ENCODE measurements at places on chromosomes 4 and X.

DNA sequence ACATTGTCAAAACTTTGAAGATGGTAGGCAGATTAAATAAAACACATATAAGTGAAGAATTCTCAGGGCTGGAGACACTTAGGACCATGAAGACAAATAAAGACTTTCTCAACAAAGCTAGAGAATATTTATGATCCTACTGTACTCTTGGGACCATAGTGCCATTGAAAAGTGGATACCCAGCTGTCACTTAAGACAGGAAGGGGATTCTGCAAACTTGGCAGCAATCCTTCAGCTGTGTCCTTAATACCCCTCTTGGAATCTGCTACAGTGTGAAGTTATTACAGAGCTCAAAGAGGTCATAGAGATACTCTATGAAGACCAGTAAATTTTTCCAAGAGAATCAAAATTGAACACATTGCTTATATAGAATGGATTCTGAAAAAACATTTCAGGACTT lies 24.3 kb downstream of the PDE5A start:
- DNase-seq = no peak

DNA sequence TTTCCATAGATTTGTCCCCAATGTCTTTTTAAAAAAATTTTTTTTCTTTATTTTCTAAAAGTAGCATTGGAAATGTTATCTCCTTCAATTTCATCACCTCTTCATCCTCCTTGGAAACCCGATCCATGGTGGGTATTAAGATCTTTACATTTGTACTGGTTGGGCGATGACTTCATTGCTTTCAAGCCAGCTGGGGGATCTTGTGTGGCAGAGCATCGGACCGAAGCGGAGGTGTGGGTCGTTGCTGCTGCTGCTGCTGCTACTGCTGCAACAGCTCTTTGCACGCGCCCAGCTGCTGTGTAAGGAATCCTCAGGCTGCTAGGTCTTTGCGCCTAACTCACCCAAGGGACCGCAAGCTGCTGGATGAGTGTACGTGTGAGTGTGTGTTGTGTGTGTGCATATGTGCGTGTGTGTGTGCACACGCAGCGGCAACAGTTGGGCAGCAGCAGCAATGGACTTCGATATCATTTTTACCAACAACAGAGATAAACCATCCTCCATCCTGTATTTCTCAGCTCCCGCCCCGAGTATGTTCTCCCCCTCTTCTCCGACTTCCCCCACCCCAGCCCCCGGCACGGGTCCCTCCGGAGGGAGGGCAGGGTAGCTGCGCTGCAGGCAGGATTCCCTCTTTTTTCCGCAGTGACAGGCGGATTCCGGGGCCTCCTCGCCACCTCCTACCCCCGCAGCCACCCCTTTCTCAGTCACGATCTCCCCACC lies 768 bp upstream of the CDKL5 start:
- DNase-seq = no peak

- no peak for DNase-seq
Observed at GRCh38 chrX:42565739-42566138, 212.2 kb downstream of the PPP1R2C start.

- DNase-seq = no peak
Observed at GRCh38 chr4:87046121-87046551, 111.3 kb downstream of the AFF1 start.

GRCh38 chr4:126221282-126221681 lies 906.5 kb downstream of the FAT4 start:
- DNase-seq = no peak

GRCh38 chr4:44447563-44448504 lies 775 bp downstream of the KCTD8 start:
- DNase-seq = no peak

- DNase-seq = no peak
Observed at GRCh38 chr4:13478131-13478530, 6.0 kb downstream of the RAB28 start.

- DNase-seq = no peak
Observed at GRCh38 chrX:71095033-71095432, 618 bp upstream of the FOXO4 start.

GRCh38 chr4:53854991-53855568 lies 209.3 kb downstream of the CHIC2 start:
- no peak for DNase-seq

DNA sequence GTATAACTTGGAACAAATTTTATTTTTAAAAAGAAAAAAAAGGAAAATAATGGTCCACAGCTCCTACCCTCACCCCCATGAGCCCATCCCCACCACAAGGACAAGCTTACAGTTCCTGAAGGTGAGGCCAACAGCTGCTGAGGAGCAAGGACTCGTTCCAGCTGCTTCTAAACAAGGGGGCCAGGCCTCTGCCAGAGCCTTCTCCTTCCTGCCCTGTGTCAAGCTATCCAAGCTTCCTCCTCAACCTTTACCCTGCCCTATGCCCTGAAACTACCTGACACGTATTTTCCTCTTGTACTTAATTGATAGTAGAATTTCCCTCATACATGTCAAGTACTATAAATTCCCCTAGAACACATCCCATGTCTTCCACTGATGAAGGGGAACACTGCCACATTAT lies 8.8 kb downstream of the SH3D19 start:
- DNase-seq = no peak

DNA sequence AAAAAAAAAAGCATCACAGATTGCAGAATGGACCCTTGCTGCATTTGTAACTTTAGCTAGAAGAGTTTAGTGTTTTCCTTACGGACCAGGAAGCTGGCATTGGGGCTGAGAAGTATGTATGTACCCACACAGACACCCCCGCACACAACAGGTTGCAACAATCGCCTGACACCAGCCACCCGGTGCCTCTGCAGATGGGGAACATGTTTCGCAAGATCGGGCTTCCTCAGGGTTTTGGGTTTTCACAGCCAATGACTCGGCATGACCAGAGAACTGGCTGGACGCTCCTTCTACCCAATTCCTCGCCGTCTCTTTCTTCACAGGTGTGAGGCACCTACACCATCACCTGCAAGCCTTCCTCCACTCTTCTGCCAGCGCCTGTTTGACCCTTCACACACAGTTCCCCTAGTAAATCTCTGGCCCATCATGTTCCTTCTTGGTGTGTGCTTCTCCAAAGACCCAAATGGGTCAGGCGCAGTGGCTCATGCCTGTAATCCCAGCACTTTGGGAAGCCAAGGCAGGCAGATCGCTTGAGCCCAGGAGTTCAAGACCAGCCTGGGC lies 70.4 kb downstream of the DHRSX start:
- no peak for DNase-seq

DNA sequence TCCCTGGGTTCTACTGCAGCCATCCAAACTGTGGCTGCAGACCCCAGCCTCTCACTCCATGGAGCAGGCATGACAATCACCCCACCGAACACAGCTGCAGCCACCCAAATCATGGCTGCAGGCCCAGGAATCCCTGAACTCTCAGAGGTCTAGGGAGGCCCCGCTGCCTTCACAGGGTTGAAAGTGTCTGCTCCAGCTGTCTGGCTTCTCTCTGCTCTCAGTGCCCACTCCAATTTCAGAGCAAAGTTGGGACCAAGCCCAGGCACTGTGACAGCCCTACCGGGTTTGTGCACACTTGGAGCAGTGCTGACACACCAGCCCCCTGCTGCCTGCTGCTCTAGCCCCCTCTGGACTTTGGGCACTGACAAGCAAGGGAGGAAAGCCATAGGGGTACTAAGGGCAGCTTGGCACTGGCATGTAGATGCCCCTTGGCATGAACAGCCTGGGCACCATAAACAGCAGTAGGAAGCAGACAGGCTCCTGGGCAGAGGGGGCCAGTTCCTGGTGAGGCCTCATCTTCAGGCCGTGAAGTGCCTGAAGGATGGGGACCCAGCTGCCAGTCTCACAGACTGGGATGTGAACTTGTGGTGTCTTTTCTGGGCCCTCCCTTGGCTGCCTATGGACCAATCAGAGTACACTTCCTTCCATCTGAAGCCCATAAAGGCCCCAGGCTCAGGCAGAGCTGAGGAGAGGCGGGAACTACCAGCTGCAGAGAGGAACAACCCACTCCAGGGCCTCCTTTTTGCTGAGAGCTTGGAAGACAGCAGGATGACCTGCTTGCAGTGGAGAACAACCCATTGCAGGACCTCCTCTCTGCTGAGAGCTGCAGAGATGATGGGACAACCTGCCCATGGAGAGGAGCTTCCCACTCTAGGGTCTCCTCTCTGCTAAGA lies 68.8 kb downstream of the TECRL start:
- no peak for DNase-seq

DNA sequence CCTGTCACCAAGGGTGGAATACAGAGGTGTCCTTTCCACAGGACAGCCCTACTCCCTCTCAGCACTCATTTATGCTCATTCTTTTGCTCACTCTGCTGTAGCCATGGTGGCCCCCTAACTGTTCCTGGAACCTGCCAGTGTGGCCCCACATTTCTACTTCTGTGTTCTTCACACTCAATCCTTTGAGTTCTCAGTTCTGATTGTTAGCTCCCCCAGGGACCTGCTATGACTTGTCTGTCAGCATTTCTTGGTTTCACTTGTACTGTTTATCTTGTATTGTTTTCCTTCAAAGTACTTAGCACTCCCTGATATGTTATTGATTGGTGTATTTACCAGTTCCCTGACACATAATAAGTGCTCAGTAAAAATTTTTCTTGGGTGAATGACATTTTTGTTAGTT lies 14.9 kb downstream of the VBP1 start:
- DNase-seq = no peak

DNA sequence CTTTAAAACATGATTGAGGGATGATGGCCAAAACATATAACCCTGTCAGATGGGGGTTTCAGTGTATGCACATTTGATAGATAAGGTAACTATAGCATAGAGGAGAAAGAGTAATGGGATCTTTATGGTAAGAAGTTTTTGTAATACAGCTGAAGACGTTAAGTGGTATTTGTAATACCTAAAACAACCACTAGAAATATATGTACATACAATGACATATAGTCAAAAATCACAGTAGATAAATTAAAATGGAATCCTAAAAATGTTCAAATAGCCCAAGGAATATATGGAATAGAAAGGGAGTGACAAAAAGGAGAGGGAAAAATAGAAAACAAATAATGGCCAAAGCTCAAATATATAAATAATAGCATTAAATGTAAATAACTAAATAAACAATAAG lies 371.3 kb upstream of the FSTL5 start:
- DNase-seq = no peak

- no peak for DNase-seq
Observed at GRCh38 chr4:48361012-48361400, 19.7 kb downstream of the SLAIN2 start.

DNA sequence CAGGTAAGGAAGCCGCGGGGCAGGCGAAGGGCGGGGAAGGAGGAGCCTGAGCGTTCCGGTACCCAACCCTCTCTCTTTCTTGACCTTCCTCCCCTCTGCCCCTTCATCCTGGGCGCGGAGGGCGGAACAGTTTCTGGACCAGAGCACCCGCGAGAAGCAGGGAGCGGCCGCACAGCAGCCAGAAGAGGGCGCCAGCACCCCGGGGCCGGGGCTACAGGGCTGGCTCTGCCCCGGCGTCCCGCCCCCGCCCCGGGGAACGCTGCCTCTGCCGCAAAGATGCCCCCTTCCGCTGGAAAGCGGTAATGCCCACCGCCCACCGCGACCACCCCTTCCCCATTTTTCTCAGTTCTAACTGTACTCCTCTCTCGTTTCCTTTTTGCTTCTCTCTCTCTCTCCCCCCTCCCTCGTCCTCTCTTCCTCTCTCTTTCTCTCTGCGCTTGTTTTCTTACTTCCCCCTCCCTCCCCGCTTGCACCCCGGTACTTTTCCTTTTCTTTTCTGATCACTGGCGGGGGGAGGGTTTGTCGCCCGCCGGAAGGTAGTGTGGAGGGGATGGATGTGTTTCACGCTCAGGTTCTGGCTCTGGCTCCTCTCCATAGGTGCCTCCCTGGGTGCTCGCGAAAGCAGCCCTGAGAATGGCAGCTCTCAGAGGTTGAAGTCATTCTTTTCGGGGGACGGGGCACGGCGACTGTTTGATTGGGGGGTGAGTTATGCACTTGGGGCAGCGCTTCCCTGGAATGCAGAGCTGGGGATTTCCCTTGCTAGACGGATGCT lies 13.1 kb upstream of the PRDM8 start:
- DNase-seq = peak; percentile 36

DNA sequence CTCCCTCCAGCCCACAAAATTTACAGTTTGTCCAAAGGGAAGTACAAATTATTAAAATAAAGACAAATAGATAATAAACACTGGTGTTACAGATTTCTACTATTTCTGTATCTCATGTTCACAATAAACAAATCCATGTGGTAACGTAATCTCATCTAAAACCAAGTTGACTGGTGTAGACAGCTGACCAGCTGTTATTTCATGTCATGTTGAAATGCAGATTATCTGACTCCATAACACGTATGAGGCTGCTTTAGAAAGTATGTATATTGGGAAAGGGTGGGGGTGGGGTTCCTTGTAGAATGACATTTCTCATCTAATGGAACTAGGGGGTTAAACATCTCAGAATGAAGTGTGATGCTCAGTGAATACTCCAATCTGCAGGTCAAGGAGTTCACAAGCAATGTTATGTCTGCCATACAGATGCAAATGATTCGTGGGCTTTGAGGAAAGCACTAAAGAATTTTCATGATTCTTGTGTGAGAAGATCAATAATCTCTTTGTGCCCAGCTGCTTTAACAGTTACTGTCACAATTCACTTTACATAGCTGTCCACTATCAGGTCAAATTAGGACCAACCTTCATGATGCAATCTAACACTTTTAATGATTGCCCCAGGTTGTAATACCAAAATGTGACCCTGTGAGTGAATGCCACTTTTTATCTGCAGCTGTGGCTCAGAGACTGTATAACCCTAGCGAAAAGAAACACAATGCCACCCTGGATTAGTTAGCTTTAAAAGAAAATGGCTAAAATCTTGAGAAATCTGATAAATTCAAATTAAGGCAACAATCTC lies 114.0 kb downstream of the ENOX2 start:
- no peak for DNase-seq

- no peak for DNase-seq
Observed at GRCh38 chr4:152266831-152267480, 268.9 kb downstream of the FBXW7 start.

GRCh38 chr4:177401658-177402273 lies 40.5 kb downstream of the AGA start:
- no peak for DNase-seq

- DNase-seq = no peak
Observed at GRCh38 chrX:26822448-26822847, 606.5 kb downstream of the MAGEB5 start.

- no peak for DNase-seq
Observed at GRCh38 chrX:41824551-41824950, 98.8 kb downstream of the CASK start.

GRCh38 chr4:81512001-81512756 lies 40.5 kb upstream of the RASGEF1B start:
- DNase-seq = no peak

- no peak for DNase-seq
Observed at GRCh38 chr4:149112109-149112508, 669.9 kb upstream of the NR3C2 start.

All from NCI-H187 (cell line).